ENCODE measurements at places on chromosomes 16 and 17.

- DNase-seq = no peak
These were observed 594 bp downstream of the MAPK8IP3 start for GRCh38 chr16:1706386-1707192.

- no peak for DNase-seq
These were observed 322.4 kb downstream of the CBLN1 start for GRCh38 chr16:48959204-48959603.

DNA sequence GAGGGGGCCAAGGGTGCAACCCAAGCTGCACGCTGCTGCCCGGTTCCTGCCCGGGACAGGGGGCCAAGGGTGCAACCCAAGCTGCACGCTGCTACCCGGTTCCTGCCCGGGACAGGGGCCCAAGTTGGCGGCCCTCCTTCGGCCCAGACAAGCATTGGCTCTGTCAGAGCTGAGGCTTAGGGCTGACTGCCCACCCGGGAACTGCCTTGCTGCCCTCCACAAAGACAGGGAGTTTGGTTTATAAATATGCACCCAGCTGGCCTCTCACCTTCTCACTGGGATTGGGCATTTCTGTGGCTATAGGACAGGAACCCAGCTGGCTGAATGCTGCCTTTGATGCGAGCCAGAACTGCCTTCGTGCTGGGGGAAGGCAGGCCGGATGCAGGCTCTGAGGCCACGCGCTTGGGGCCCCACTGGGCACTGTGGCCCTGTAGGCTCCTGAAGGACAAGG, 105.7 kb downstream of the IRX5 start:
- no peak for DNase-seq

DNA sequence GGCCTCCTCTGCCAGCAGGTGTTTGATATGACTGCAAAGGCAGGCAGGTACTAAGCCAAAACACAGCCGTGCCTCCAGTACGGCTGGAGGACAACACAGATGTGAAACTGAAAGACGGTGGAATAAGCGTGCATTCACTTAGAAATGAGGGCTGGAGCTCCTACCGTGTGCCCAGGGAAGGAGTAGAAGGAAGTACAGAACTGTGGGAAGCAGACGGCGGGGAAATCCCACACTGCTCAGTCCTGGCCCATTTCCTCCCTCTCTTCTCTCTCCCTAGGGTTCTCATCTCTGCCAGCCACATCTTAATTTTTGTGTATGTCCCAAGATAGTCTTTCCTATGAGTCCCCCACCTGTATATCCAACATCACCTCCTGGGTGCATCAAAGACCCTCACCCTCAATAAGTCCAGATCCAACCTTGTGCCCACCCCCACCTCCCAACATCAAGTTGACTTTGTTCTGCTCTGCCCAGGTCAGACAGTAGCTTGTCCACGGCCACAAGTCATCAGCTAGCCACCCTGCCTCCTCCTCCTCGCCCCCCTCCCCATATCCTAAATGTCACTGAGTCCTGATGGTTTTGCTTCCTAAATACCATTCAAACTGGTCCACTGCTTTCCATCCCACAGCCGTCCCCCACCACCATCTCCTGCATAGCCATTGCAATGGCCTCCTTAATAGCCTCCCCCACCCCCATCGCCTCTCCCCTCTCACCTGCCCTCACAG, 77.1 kb upstream of the RPL38 start:
- DNase-seq = no peak

DNA sequence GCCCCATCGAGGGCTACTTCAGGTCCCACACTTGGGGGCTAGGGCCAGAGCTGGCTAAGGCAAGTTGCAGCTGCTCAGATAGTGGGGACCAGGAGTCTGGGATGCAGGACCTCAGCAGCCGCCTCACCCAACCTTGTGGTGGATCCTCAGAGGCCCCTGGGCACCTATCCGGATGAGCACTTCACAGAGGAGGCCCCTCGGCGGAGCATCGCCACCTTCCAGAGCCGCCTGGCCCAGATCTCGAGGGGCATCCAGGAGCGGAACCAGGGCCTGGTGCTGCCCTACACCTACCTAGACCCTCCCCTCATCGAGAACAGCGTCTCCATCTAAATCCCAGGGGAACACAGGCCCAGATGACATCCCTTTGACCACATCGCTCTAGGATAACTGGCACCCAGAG, 9.4 kb downstream of the ALOX15B start:
- no peak for DNase-seq

DNA sequence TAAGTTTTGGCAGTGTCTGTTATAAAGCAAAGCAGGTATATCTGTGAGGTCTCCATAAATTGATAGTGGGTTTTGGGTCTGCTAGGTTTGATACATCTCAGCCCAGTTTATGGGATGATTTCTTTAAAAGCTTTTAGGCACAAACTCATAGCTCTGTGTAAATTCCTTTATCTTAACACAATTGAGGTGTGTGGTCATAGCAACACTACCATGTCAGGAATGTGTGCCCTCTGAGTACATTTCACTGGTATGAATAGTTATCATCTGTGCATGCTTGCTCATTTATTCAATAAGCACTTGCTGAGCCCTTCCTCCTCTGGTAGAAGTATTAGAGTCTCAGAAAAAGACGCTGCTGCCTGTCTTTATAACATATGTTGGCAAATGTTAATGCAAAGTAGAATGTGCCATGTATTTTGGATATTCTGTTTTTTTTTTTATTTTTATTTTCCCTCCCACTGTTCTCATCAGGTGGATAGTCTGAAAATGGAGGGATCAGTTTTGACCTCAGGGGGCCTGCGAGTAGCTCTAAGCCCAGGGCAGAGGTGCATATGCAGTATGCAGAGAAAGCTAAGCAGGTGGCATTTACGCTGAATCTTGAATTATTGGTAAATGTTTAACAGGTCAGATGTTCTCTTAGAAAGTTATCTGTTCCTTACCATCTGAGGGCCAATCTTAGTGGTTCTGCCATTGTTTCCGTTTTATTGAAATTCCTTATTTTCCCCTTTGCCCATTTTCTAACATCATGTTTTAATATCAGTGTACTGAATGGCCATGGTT, 90.7 kb downstream of the WNT3 start:
- no peak for DNase-seq

Measured in cortex of kidney (tissue), 1 donor.